SK-N-SH (cell line): ENCODE measurements at places on chromosomes 3 and 15.

DNA sequence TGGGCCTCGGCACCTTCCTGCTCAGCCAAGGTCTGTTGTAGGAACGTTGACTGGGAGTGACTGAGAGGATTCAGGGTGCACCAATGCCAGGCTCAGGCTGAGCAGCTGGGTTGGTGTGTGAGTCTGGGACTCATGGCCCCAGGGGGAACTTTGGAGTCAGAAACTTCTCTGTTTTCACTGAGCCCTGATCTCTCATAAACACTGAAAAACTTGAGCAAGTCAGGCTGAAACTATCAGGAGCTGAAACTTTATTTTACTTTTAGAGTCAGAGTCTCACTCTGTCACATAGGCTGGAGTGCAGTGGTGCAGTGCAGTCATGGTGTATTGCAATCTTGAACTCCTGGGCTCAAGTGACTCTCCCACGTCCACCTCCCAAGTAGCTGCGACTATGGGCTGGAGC is 3.0 kb downstream of the TRAK1 start:
- no peak for DNase-seq

DNA sequence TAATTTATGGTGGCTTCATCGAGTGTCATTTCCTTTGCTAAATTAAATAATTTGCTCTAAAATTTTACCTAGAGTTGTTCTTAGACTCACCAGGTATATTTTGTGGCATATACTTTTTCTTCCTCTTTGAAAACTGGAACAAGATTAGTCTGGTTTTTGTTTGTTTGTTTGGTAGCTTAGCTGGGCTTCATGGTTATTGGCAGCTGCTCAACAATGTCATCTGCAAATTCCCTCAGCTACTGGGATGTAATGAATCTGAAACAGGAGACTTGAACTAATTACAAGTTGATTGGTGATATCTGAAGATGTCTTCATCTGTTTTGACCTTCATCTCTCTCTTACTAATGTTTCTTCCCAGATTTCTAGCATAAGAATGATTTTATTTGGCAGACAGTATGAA is 270.5 kb upstream of the P2RY1 start:
- DNase-seq, result no peak

- DNase-seq, result no peak
Observed at GRCh38 chr3:12659316-12660015, 4.5 kb downstream of the RAF1 start.

DNA sequence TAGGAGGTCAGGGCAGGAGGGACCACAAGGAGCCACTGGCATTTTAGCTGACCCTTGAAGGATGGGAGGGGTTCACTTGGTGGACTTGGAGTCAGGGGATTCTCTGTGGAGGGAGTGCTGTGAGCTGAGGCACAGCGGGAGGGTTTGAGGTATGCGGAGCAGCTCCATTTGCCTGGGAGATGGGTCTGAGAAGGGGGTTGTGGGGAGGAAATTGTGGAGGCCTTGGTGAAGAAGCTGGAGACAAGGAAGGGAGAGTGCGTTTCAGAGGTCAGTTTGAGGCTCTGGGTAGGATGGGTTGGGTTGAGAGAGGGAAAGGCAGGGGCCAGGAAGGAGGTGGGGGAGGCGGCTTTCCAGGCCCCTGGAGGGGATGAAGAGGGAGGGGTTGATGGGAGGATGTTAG is 20.2 kb downstream of the PLEKHO2 start:
- DNase-seq, result no peak

DNA sequence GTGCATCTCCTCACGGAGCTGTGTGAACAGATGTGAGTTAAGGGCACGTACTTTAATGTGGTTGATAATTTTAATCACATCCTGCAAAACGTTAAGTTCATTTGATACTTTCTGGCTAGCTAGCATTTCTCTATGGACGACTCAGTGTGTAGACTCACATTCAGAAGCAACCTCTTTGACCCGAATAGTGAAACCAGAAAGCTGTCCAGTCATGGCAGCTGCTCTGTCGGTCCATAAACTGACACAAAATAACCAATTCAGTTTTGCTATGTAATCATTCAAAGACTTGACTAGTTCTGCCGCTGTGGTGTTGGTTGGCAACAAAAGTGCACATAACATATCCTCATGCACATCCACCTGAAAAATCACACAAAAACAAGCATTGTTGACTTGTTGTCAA is 3.7 kb upstream of the GFM1 start:
- DNase-seq, result no peak

DNA sequence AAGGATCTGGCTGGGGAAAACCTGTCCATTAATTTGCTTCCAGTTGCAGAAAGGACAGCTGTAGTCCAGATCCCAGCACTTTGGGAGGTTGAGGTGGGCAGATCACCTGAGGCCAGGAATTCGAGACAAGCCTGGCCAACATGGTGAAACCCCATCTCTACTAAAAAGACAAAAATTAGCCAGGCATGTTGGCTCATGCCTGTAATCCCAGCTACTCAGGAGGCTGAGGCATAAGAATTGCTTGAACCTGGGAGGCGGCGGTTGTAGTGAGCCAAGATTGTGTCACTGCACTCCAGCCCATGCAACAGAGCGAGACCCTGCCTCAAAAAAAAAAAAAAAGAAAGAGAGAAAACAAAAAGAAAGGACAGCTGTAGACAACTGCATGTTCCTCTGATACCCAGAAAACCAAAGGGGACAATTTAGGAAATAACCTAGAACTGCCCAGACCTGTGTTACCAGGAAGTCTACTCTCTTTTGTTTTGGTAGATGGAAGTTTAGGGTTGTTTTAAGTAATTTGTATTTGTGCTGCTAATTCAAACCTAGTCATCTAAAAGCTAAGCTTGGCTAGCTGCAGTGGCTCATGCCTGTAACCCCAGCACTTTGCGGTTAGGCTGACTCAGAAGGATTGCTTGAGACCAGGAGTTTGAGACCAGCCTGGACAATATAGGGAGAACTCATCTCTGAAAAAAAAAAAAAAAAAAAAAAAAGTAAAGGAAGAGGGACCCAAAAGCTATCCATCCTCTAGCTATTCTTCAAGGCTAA is 22.7 kb downstream of the EXD1 start:
- no peak for DNase-seq

DNA sequence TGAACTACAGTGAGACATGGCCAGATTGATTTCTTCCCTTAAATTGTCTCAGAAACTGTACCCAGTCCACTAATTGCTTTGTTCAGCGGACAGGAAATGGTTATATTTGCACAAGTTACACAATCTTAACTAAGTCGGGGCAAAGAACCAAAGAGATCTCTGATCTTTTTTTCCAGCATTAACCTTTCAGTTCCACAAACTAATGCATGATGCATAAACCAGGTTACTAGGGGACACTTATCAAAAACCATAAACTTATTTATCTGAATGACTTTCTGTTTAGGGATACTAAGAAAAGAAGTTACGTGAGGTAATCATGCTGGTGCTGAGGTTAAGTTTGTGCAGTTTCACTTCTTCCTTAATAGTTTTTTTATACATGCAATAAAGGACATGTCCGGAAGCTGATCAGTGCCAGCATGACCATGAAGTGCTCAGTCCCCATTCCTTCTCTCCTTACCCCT is 22.4 kb downstream of the FNDC3B start:
- no peak for DNase-seq

- DNase-seq, result no peak
Observed at GRCh38 chr3:147618691-147619090, 209.5 kb downstream of the ZIC1 start.

DNA sequence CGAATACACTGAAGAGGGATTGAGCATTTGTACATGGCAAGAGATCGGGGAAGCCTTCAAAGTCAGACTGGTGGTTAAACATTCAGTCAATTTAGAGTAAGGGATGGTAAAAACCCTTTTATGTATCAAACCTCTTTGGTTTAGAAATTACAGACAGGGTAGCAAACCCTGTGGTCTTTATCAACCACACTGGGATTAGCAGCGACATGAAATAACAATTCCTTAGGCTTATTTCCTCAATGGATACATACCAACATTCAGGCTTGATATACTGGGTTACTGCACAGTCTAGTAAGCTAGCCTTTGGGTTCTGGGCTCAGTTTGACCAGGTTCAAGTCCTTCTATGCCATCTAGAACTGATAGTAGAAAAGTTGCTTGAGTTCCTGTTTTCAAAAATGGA is 127.4 kb downstream of the THRB start:
- no peak for DNase-seq
